ENCODE measurements at places on chromosomes 6 and 20.

GRCh38 chr6:96065213-96065612 is 49.4 kb downstream of the FUT9 start:
- DNase-seq: no peak

- no peak for DNase-seq
Measured at GRCh38 chr6:16229700-16230099, 8.7 kb upstream of the GMPR start.

DNA sequence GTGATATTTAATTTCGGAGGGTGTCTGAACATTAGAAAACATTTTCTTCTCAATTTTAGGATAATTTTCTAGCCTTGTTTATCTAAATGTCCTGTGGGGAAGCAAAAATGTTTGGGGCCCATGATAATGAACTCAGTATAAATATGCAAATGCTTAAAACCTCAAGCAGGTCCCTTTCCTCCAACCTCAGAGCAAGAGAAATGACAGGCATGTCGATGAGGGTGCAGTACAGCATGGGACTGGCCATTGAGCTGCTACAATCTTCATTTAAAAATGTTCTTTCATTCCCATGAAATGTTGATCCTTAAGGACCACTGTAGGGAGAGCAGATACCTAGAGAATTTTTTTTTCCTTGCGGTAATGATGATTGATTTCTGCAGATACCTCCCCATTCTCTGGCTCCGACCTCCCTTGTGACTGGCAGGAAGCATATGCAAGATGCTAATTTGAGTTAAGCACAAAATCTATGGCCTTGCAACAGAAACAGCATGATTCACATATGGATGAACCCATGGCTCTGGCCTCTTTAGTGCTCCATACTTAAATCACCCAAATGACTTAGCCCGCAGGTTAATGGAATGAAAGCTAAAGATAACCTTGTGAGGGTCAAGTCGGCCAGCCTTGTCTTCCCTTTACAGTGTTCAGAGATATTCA is 243.3 kb downstream of the SOX4 start:
- DNase-seq: no peak

- DNase-seq: no peak
Measured at GRCh38 chr6:52139985-52140680, 46.0 kb upstream of the IL17A start.

DNA sequence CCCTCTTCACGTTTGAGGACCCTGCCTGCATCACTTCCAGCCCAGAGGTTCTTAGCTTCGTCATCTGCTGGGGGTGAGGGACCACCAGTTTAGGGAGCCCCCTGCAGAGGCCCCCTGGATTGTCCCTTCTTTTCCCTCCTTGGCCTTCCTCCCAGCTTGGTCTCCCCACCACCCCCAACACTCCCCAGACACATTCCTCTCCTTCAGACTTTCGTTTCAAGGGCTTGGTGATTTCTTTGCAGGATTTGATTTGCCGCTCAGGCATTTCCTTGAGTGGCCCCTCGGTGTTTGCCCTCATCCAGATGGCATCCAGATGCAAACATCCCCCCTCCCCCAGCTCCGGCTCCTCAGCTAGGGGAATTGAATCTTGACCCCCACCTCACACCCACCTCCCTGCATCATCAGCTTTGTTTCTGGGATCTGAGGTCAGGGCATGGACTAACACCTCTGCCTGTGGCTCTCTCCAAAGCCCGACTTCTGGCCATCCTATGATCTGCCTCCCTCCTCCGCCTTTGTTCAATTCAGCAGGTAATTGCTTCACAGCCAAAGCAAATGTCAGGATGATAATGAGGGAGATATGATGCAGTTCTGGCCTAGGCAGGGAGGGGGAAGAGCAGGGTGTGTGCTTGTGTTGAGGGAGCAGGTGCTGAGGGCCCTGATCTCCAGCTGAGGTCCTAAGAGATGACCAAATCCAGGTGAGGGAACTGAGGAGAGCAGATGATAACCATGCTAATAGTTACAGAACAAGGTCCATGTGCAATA is 141.5 kb downstream of the VEGFA start:
- DNase-seq: no peak

All from bone marrow (tissue), 2 donors.